Testis (tissue), 5 donors: ENCODE measurements at places on chromosomes 13 and 19. TPM values are rescaled to one million over a fixed set of nuclear protein-coding genes. Genes with fewer than 3 reads are reported as not detected.
A peak's percentile ranks its signal among the peaks of the same experiment; 100 is the strongest.

DNA sequence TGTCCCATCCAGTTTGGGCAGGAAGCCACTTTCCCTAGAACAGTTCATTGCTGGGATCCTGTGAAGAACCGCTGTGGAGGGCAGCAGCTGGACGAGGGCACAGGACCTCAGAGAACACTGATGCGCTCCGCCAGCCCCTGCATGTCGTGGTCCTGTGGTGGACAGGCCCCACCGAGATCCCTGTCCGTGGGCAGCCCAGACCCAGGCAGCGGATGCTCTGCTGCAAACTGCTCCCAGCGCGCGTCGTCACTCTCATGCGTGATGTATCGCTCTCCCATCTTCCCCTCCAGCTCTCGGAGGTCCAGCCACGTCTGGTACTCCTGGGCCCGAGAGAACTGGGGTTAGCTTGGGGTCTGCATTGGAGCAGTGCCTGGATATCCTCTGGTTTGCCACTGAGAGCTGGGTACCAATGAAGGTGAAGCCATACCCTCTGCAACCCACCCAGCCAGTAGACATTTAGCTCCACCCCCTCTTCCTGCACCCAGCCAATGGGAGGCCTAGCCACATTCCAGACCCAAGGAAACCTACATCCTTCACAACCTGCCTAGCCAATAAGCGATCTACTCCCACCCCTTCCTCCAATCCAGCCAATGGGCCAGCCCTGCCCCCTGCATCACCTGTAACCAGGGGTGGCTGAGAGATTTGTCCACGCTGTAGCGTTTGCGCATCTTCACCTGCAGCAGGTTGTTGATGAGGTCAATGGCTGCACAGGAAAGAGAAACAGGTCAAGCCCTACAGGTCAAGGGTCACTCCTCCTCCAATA lies 13.6 kb upstream of the DACT3 start:
- H3K4me1 ChIP-seq = no peaks in the 10 kb centered on the region
- no peaks in the 10 kb centered on the region for H3K36me3 ChIP-seq
- peak; percentile 71 for DNase-seq
- peak overlapping the region; percentile 24 for H3K27ac ChIP-seq
- no peaks in the 10 kb centered on the region for H3K27me3 ChIP-seq

- H3K4me1 ChIP-seq = no peaks in the 10 kb centered on the region
- no peak overlapping the region for H3K4me3 ChIP-seq
- no peaks in the 10 kb centered on the region for H3K36me3 ChIP-seq
- no peak overlapping the region for H3K27ac ChIP-seq
- no peak for DNase-seq
Measured at GRCh38 chr13:53499576-53500133, 471.0 kb downstream of the OLFM4 start.

IFI30 gene
- 47.6 TPM for polyA plus RNA-seq

DNA sequence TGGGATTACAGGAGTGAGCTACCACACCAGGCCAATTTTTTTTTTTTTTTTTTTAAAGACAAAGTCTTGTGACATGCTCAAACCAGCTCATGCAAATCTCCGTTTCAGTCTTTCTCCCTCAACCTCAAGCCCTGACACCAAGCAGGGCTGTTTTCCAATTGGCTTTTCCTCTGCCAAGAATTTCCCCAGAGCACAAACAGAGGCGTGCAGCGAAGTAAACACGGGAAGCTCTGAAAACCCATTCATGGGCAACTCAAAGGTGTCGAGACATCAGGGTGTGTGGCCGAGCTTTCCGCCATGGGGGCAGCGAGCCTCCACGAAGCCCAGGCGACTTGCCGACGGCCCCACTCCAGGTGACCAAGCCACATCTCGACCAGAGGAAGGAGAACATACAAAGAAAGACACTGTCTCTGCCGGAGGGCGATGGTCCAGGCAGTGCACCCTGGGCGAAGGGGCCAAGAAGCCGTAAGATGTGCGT lies 70.0 kb downstream of the INSR start:
- H3K4me3 ChIP-seq = no peak overlapping the region
- H3K4me1 ChIP-seq = peaks cover 25% of the 10 kb centered on the region
- H3K27me3 ChIP-seq = no peaks in the 10 kb centered on the region
- H3K27ac ChIP-seq = peak overlapping the region; percentile 70

DNA sequence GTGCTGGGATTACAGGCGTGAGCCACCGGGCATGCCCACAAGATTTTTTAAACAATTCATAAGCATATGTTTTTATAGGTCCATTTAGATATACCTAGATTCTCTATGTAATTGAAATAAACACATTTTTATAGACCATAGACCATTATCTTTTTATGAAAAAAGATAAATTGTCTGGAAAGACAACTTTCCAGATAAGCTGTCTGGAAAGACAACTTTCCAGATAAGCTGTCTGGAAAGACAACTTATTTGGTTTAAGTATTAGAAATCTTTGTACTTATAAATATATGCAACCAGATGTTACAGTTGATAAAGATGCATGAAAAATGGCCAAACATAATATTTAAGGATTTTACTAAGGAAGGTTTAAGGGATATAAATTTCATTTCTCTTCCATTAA lies 538.5 kb downstream of the GPC6 start:
- H3K4me3 ChIP-seq = no peak overlapping the region
- peaks cover 4% of the 10 kb centered on the region for H3K4me1 ChIP-seq
- H3K36me3 ChIP-seq = no peaks in the 10 kb centered on the region

CAPN12 gene
- polyA plus RNA-seq = 3.6 TPM
